ENCODE measurements at places on chromosomes 3 and 15.

DNA sequence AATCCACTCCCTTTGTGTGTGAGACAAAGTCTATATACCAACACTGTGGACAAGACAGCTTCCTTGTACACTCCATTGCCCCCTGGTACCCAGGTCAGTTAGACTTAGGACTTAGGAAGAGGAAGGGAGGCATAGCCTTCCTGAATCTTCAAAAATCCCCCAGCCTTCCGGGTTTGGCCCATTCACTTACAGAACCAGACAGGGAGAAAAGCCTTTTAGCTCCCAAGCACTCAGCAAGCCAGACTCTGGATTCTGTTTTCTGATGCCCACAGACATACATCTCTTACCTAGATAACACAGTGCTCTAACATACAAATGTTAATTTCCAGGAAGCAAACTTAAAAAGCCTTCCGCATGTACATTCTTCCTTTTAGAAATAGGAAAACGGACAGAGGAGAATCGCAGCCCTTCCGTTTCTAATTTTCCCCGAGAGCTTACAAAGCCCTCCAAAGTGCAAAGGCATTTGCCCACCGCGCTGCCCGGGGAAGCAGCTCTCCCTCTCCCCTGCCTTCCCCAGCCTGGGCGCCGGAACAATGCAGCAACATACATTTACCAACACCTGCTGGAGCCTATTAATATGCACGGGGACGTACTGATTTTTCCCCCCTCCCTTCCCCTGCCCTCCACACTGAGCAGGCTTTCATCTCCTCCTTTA lies 442.0 kb downstream of the MAGI1 start:
- no peak for DNase-seq

DNA sequence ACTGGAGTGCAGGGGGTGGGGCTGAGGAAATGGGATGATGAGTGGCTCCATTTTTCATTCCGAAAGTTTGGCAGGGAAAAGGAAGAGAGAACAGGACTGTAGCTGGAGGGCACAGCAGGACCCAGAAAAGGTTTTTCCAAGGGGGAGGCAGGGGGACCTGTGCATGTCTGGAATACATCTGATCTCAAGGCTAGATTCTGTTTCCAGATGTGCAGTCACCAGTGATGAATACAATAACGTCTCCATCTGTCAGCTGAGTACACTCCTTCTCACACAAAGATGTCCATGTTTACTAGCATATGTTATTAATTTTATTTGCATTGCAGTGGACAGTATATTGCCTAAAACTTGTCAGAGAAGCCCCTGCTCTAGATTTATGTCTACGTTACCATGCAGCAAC lies 39.9 kb upstream of the PRTG start:
- no peak for DNase-seq

DNA sequence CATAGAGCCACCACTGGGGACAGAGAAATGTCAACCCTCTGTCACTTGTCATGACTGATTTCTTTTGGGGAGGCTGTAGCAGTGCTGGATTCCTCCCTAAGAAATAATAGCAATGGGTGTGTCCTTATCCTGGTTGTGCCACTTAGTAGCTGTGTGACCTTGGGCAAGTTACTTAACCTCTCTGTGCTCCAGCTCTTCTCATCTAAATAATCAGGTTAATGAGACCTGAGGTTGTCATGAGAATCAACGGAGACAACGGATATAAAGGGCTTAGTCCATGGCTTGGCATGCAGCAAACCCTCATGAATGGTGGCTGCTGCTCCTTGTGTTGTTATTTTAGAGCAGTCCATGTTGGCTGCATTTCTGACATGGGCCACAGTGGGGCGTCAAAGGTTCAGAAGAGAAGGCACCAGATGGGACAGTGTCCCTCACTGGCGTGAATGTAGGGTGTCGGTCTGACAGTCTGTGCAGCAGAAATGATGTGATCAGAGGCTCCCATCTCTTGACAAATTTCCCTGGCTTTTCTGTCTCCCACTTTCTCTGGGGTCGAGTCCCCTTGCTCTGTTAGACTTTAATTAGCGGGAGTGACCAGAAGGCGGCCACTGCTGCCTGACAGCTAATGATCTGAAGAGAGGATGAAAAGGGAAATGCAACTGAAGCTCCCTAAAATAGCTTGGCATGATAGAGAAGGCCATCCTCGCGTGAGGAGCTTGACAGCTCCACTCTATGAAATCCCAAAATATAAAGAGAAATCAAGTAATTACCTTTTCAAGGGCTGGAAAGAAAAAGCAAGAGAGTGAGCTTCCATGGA lies 209.4 kb downstream of the CADPS start:
- DNase-seq = peak; percentile 3

DNA sequence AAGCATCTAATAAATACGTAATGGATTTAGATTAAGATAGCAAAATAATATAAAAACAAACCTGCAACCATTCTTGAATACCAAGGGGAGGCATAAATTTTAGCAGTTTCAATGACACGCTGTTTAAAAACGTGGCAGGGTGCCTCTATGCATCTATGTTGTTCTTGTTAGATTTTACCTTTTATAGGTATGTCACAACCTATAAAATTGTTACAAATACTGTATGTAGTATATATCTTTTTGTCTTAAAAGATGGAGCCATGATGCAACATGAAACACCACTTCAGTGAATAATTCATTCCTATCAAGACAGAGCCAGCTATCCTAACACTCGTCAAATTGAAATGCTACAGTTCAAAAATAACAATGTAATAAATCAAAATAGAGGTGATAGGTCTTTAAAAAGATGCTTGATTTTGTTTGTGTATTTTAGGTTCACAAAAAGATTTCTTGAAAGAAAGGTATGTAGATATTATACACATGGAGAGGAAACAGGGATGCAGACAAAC lies 1059.2 kb downstream of the ROBO1 start:
- DNase-seq = no peak

DNA sequence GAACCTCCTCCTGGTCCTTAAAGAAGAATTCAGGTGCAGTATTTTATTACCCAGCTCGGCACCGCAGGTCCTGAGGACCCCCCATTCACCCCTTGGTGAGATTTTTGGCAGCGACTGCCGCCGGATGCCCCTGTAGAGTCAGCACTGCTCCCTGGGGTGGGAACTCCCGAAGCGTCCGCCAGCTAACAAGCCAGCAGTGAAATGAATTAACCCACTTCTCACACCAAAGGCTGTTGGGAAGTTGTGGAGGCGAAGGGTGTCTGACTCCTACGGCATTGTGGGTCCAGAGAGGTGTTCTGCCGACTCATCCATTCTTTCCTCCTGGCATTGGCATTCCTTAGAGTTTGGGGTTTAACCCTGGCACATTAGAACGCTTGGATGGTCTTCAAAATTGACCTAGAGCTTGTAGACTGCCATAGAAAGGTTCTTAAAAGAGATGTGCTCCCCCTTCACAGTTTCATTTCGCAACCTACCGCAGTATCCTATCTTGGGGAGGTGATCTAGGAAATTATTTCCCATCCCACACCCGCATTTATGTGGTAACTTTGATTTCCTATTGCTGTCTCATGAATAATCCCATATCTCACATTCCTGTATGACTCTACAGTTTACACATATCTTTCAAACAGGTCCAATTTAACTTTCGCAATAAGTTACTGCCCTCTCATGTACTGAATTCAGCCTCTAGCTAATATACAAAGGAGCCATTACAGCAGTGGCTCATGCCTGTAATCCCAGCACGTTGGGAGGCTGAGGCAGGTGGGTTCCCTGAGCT lies 879 bp upstream of the EIF5A2 start:
- peak; percentile 66 for DNase-seq

- no peak for DNase-seq
These were observed 29.5 kb downstream of the KCNAB1 start for GRCh38 chr3:156149876-156150275.

DNA sequence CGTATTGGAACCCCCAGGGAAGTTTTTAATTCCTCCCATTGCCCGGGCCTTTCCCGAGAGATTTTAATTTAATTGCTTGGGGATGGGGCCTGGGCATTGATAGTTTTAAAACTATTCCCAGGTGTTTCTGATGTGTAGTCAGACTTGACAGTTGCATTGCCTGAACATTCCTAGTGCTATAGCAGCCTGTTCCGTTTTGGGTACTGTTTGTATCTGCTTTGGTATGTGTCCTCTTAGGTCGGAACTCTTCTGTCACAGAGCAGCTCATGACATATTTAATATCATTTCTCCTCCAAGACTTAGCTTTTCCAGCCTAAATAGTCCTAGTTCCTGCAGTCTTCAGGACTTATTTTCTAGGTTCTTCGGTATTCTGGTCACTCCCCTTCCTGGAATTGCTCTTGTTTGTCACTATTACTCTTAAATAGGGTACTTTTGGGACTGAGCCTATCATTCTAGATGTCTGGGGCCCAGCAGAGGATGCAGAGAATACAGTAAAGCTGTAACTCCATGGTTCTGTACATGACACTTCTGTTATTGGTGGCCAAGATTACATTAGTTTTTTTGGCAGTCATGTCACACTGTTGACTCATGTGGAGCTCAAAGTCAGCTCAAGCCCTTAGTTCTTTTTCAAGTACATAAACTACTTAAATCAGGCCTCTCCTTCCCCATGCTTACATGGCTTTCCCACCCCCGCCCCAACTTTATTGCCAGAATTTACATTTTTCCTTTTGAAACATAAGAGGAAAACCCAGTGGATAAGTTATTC lies 81.5 kb downstream of the BBX start:
- no peak for DNase-seq

- no peak for DNase-seq
These were observed 2.5 kb upstream of the NLGN1 start for GRCh38 chr3:173395073-173395411.

DNA sequence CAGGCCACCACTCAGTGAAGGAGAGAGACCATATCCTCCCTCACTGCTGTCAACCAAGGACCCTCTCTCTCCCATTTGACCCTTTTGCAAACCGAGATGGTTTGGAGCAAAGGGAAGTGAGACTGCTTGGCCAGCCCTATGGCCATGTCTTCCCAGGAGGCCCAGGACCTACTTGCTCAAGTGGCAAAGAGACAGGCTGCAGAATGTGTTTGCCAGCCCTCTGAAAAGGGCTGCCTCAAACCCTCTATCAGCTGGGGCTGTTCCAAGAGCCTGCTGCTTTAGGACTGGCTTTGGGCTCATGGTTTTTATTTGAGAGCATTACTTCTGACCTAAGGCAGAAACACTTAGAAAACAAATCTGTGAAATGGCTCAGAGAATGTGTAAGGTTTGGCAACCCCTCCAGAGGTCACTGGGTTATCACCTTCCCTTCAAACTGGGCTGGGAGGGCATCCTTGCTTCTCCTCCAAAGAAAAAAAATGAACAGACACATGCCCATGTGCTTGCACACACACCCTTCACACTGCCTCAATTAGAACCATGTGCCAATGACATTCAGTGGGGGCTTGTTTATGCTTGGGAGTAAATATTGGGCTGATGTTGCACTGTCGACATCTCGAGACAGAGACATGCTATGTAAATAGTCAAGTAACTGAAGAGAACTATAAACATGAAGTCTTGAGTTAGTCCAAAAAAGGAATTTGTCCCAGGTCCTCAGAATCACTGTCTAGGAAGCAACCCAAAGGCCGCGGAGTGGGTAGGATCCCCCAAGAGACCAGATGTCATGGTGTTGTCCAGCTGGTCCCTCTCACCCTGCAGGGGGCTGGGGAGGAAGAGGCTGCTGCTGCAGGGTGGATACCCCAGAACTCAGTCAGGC lies 49.8 kb upstream of the CTDSPL start:
- no peak for DNase-seq

DNA sequence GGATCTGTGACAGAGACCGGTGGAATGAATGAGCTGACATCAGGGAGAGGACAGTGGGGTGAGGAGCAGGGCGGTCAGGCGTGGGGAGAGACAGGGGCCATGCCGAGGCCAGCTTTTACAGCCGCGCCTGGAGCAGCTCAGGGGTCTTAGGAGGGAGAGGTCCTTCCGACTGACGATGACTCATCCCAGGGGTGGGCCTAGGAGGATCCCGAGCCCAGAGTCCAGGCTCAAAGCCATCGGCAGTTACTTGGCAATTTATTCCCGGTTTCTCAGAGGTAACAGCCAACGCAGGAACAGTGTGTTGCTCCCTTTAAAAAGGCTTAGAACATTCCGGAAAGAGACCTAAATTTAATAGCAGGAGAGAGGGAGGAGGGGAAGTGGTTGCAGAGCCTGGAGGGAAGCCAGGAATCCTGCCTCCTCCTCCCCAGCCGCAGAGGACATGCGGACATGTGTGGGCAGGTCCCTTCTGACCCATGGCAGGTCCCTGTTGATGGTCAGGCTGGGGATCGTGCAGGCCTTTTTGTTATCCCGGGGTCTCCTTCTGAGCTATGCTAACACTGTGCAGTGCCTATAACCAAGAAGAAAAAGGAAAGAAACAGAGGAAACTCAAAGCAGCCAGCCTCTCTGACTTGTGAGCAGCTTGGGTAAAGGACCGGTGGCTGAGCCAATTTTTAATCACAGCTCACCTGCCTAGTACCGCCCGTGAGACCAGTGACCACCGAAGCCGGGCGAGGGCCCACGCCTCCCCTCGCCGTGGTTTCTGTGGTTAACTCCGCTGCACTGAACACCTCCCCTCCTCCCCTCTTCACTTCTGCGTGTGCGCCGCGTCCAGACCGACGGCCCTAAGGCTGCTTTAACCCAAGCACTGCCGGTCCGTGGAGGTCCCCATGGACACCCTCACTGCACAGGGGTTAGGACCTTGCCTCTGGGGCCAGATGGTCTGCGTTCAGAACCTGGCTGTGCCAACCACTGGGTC lies 392.4 kb upstream of the PROK2 start:
- DNase-seq = no peak

DNA sequence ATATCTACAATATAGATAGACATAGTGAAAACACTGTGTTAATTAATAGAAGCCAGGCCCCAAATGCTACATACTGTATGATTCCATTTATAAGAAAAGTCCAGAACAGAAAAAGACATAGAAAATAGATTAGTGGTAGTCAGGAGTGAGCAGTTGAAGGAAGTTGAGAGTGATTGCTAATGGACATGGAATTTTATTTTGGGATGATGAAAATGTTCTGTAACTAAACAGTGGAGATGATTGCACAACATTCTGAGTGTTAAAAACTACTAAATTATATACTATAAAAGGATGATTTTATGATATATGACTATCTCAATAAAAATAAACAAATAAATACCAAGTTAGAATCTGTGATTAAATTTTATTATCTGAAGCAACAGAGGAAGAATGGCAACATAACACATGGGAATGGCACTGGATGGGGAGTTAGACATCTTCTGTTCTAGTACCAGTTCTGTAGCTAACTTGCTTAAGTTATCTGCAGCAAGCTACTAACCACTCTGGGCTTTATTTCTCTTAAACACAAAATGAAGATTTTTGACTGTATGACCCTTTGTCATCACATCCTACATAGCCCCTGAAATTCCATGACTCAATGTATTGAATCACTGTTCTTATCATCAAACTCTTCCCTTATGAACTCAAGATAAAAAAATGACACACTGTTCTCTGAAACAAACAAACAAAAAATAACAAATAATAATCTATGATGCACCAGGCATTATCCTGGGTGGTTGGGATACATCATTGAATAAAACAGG lies 612.7 kb downstream of the TBL1XR1 start:
- no peak for DNase-seq
